ENCODE measurements at places on chromosomes 3 and 15.

DNA sequence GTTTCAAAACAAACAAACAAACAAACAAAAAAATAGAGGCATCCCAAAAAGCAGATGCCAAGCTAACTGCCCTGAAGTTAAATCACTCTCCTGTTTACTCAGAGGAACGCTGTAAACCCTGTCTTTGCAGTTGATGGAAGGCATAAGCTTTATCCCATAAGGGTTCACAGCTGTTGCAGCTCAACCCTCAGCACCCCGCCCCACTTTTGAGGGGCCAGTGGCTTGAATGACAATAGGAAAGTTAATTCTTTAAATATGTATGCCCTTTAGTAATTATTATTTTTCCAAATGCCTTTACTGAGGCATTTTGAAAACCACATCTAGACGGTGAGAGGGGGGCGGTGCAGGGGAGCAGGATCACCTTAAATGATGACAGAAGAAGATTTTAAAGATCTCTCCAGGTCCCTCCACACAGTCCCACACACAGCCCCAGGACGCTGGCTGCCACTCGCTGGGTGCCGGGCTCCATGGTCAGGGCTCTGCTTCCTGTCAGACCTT is 272.1 kb downstream of the FAM43A start:
- DNase-seq = no peak

- no peak for DNase-seq
Measured at GRCh38 chr3:145727476-145727875, 433.5 kb downstream of the PLOD2 start.

GRCh38 chr15:96107916-96108315 is 222.6 kb upstream of the NR2F2 start:
- DNase-seq = no peak

DNA sequence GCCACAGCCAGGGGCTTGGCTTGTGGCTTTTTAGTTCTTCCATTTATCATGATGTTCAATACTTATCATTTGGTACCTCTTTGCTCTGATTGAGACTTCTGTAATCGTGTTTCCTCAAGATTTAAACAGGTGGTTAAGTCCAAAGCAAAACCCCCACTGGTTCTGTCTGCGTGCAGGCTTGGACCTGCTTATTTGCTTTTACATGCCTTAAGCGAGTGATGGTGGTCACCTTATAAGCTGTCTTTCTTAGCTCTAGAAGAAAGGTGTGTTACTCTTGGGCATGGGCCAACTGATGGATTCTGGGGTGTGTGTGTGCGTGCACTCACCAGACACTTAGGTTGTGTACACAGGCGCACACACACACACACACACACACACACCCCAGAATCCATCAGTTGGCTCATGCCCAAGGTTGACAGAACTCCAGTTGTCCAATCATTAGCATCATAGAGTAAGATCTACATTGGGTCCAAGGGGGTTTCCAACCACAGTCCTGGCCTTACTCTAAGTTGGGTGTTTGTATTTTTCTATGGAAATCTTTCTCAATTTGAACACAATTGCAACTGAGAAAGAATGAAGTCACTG is 1.2 kb downstream of the MYZAP start:
- DNase-seq = no peak

DNA sequence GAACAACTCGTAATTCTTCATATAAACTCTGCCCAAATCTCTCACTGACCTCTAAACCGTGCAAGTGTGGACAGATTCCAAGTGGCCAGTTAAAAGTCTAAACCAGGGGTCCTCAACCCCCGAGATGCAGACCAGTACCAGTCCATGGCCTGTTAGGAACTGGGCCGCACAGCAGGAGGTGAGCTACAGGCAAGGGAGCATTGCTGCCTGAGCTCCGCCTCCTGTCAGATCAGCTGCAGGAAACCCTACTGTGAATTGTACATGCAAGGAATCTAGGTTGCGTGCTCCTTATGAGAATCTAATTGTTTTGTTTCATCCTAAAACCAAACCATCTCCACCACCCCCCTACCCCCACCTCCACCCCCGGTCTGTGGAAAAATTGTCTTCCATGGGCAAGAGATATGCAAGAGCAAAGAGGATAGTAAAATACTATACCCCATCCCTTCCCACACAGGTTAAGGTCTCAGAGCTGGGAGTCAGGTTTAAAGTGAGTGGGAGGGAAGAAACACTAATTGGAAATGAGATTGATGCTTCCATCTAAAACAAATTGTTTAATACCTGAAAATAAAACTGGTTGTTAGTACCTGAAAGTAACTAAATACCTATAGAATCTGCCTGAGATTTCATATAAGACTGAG is 54.0 kb downstream of the POLQ start:
- DNase-seq = no peak

GRCh38 chr3:113070072-113070640 is 79.4 kb downstream of the GTPBP8 start:
- DNase-seq = no peak

- no peak for DNase-seq
Measured at GRCh38 chr3:76025561-76025960, 240.2 kb upstream of the ZNF717 start.

GRCh38 chr3:183265834-183266417 is 12.9 kb downstream of the B3GNT5 start:
- no peak for DNase-seq

GRCh38 chr3:110697961-110698360 is 373.7 kb upstream of the NECTIN3 start:
- DNase-seq = no peak

DNA sequence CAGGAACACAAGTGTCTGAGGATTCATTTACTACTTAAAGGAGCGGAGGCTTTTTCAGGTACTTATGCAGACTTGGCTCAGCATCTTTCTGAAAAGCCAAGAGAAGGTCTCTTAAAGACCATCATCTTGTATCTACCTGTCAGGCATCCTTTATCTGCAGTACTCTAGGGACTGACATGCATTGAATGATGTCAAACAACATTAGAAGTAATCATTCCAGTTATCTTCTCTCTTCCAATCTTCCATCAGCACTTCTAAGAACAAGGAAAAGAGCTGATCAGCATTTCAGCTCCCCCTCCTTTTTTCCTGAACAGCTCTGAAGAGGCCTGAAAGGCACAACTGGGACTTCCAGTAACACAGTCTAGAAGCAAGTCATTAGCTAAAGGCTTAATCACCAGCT is 214.8 kb downstream of the KCNH8 start:
- no peak for DNase-seq

DNA sequence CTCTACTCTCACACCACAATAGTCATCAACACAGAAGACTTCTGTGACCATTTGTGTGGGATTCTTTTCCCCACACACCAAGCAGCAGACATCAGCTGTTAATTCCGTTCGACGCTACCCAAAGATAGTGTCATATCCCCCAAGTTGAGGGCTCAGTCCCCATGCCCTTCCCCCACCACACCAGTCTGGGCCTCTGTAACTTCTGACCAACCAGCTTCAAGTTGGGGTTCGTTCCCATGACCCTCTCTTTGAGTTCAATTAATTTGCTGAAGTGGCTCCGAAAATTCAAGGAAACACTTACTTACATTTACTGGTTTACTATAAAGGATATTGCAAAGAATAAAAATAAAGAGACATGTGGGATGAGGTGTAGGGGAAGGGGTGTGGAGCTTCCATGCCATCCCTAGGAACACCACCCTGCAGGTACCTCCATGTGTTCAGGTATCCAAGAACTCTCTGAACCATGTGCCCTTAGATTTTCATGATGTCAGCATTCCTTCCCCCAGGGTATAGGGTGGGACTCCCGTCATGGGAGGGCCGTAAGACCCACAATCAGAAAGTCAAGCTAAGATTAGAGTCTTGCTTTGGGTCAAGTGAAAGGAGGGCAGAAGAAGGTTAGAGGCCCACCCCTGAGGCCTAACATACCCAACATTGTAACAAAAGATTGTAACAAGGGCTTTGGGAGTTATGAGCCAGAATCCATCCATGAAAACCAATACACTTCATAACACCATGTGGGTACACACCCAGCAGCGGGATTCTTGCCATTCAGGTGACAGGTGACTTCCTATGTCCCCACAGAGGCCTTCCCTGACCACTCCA is 82.7 kb downstream of the BTLA start:
- no peak for DNase-seq

DNA sequence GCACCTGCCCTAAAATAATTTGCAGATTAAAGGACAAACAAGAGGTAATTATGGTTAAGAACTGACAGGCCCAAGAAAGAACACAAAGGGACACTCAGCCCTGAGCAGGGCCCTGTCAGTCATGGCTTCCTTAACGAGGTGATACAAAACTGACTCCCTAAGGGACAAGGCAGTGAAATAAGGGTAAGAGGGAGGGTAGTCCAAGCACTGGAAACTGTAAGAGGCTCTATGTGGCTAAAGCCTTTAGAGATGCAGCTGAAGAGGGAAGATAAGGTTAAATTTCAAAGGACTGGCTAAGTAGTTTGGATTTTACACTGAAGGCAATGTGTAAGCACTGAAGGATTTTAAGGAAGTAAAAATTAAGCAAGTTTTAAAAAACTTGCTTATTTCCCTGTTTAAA is 3.9 kb downstream of the ATR start:
- no peak for DNase-seq

DNA sequence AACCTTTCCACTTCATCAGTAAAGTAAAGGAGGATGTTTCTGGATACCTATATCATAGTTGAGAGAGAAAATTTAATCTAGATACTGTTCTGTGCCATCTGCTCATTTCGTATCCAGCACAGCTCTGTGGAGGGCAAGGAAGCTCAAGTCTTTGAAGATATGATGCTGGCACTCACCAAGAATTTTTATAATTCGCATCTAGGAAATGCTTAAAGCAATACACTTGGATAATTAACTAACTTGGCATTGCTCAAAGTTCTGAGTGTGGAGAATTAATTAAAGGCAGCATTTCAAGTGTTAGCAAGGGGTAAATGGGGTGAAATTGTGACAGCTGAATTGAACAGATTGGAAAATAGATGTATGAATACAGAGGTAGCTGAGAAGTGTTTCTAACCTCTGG is 213.2 kb downstream of the KCNMB2 start:
- DNase-seq = no peak

DNA sequence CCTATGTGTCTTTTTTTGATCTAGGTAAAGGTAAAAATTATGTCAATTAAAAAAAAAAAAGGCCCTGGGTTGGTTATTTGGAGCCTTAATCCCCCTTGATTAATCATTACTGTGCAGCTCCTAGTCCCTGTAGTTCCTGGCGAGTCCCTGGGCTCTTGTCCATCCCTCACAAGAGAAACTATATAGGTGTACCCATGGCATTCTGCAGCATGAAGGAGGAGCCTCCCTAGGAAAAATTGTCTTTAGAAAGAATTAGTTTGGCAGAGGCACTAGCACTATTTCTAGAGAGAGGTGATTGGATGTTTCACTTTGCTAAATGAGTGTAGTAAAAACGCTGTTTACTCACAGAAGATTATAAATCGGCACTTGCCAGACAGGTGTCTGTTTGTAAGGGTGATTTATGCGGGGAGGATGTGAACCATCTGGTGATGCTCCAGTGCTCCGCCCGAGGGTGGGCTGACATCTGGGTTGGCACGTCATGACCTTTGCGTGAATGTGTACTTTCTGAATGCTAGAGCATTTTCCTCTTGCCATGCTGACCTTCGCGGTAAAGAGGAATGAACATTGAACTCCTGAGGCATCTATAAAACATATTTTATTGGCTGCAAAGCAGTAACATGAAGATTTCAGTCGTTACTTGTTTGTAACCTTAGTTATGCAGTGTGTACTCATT is 12.6 kb downstream of the PLCL2 start:
- no peak for DNase-seq

- no peak for DNase-seq
Measured at GRCh38 chr3:106431721-106432120, 562.9 kb upstream of the CBLB start.

DNA sequence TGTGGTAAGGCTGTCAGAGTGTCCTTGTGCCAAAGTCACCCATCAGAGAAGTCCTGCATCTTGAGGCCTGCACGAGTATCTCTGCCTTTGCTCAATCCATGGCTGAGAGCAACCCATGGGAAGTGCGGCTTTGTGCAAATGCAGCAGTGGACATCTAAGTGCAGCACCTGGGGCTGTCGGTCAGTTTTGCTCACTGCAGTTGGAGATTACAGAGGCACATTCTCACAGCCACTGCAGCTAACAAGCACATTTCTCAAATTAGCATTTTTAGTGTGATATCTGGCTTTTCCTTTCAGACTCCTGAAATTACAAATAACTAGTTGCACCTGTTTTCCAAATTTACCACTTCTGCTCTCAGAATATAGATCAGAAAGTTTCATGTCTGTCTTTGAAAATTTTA is 81.5 kb upstream of the DAZL start:
- DNase-seq = no peak

- DNase-seq = no peak
Measured at GRCh38 chr3:172972717-172973116, 168.3 kb downstream of the SPATA16 start.

DNA sequence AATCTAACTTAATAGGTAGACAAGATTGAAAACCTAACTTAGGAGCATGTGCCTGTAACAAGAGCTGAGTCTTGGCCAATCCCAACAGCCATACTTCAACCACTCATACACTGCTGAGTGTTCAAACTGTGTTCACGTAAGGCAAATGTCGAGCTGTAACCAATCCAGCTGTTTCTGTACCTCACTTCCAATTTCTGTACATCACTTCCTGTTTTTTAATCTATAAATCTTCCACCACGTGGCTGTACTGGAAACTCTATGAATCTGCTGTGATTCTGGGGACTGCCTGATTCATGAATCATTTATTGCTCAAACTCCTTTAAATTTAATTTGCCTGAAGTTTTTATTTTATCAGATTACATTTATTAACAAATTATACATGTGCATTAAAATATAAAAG is 44.6 kb upstream of the NEDD4 start:
- no peak for DNase-seq

DNA sequence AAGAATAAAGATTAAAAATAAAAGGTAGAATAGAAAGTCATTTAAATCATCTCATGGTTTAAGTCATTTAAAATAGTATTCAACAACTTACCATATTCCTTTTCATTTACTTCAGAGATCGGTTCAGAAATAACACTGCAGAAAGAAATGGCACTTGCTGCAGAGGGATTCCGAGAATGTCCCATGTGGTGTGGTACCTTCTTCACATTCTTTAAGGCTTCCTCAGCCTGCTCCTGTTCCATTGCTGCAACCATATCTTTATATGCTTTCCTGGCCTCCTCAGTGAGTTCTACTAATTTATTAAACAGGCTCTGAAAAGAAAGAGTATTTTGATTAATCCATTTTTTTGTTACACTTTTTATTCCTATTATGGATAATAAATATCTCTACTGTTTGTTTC is 32.6 kb upstream of the SHC4 start:
- DNase-seq = no peak

GRCh38 chr15:36347272-36347858 is 232.1 kb upstream of the CDIN1 start:
- no peak for DNase-seq

GRCh38 chr3:98095882-98096281 is 8.9 kb downstream of the OR5AC2 start:
- DNase-seq = no peak

GRCh38 chr15:67841513-67841762 is 1.6 kb upstream of the RNU6-1 start:
- no peak for DNase-seq

GRCh38 chr3:194893121-194893987 is 207.7 kb downstream of the FAM43A start:
- no peak for DNase-seq

- no peak for DNase-seq
Measured at GRCh38 chr15:77672135-77672534, 39.4 kb upstream of the LINGO1 start.

Measured in esophagus squamous epithelium (tissue), 5 donors.